ENCODE measurements at places on chromosomes 7 and 10.

GRCh38 chr10:108436096-108436495 is 1271.6 kb upstream of the SORCS1 start:
- no peaks in the 10 kb centered on the region for H3K4me1 ChIP-seq
- no peak for DNase-seq
- no peak overlapping the region for H3K27ac ChIP-seq
- H3K4me3 ChIP-seq = no peak overlapping the region

GRCh38 chr10:9743639-9744038 is 1274.0 kb upstream of the CELF2 start:
- no peaks in the 10 kb centered on the region for H3K36me3 ChIP-seq
- no peaks in the 10 kb centered on the region for H3K27me3 ChIP-seq

- H3K27me3 ChIP-seq = no peaks in the 10 kb centered on the region
- no peaks in the 10 kb centered on the region for H3K36me3 ChIP-seq
- H3K4me1 ChIP-seq = no peaks in the 10 kb centered on the region
- no peak for DNase-seq
These were observed 97.7 kb upstream of the FGFR2 start for GRCh38 chr10:121695731-121696464.

GRCh38 chr10:114541081-114541796 is 116.8 kb downstream of the ABLIM1 start:
- H3K27me3 ChIP-seq = no peaks in the 10 kb centered on the region
- H3K4me1 ChIP-seq = peaks cover 27% of the 10 kb centered on the region
- DNase-seq = no peak
- H3K4me3 ChIP-seq = no peak overlapping the region

DNA sequence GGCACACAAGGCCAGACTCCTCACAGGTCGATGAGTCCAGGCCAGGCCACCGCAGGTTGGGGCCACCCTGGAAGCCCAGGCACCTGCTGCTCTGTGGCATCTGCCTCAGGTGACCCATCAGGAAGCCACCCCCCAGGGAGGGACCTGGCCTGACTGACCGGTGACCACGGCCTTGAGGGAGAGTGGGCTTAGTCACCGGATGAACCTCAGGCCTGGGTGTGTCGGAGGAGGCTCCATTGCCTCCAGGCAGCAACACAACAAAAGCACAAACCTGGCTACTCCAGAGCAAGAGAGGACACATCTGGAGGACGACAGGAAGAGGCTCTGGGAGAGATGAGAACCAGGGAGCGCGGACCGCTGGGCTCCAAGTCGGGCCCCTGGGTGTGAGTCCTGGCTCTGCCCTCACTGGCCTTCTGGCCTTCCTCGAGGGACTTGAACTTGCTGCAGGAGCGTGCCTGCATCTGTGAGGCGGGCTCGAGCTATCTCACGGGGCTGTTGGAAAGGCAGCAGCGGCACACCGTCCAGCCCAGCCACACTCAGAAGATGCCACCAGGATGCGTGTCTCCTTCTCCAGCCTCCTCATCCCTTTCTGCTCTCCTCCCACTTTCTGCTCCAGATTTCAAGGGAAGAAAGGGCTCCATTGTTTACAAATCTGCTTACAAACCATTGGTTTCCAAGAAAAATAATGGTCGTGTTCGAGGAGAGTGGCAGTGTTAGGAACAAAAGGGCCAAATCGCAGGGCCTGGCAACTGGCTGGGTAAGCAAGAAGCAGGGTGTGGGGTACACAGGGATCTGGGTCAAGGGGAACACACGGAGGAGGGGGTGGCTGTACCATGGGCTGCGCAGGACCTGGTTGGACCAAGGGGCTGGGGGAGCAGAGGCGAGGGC is 152.9 kb downstream of the ADAM12 start:
- DNase-seq = no peak
- H3K27me3 ChIP-seq = no peaks in the 10 kb centered on the region
- H3K4me1 ChIP-seq = no peaks in the 10 kb centered on the region
- no peak overlapping the region for H3K27ac ChIP-seq
- no peak overlapping the region for H3K4me3 ChIP-seq
- H3K36me3 ChIP-seq = no peaks in the 10 kb centered on the region

All from upper lobe of right lung (tissue), 1 donor.